ENCODE measurements at places on chromosomes 6 and 20. TPM values are rescaled to one million over a fixed set of nuclear protein-coding genes. Genes with fewer than 3 reads are reported as not detected.

The OLIG3 gene
- not detected for polyA plus RNA-seq

The CNBD2 gene
- polyA plus RNA-seq, result 2.4 TPM

The PCK1 gene
- polyA plus RNA-seq, result not detected

The TPD52L1 gene
- polyA plus RNA-seq, result 44.3 TPM

The TRDN gene
- not detected for polyA plus RNA-seq

The C20orf141 gene
- not detected for polyA plus RNA-seq

The PRDM13 gene
- polyA plus RNA-seq, result not detected

The DEFB123 gene
- polyA plus RNA-seq, result not detected

The CD109 gene
- polyA plus RNA-seq, result 7.8 TPM

The C6orf52 gene
- 1.4 TPM for polyA plus RNA-seq

The CTNNBL1 gene
- 60.6 TPM for polyA plus RNA-seq

The DEFB127 gene
- not detected for polyA plus RNA-seq

Data from foreskin keratinocyte (primary cell).